ENCODE measurements at places on chromosomes 2 and 18.

GRCh38 chr2:47009253-47009767 lies 93.7 kb upstream of the MCFD2 start:
- DNase-seq = no peak

DNA sequence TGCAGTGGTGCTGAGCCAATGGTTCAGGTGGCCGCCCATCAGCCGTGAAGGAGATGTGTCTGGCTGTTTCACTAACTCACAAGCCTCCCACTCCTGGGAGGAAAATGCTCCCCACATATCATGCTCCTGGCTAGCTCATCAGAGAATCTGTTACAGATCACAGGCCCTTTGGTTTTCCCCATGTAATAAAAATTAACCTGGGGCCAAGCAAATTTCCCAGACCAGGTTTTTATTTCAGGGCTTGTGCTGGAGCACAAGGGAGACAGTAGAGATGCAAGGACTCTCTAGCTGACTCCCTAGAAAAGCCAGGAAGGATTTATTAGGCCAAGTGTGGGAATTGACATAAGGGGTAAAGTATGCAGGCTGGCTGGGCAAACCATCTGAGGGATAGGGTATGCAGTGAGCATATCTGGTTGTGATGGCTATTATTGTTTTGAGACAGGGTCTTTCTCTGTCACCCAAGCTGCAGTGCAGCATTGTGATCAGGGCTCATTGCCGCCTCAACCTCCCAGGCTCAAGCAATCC lies 40.6 kb upstream of the CCBE1 start:
- DNase-seq = no peak

GRCh38 chr2:216671791-216672343 lies 23.5 kb downstream of the IGFBP5 start:
- DNase-seq = no peak

GRCh38 chr2:139411236-139411635 lies 631.0 kb upstream of the NXPH2 start:
- DNase-seq = no peak

- DNase-seq = no peak
Measured at GRCh38 chr2:70103531-70104061, 16.3 kb downstream of the PCBP1 start.

GRCh38 chr2:128533101-128533500 lies 214.4 kb upstream of the HS6ST1 start:
- no peak for DNase-seq

DNA sequence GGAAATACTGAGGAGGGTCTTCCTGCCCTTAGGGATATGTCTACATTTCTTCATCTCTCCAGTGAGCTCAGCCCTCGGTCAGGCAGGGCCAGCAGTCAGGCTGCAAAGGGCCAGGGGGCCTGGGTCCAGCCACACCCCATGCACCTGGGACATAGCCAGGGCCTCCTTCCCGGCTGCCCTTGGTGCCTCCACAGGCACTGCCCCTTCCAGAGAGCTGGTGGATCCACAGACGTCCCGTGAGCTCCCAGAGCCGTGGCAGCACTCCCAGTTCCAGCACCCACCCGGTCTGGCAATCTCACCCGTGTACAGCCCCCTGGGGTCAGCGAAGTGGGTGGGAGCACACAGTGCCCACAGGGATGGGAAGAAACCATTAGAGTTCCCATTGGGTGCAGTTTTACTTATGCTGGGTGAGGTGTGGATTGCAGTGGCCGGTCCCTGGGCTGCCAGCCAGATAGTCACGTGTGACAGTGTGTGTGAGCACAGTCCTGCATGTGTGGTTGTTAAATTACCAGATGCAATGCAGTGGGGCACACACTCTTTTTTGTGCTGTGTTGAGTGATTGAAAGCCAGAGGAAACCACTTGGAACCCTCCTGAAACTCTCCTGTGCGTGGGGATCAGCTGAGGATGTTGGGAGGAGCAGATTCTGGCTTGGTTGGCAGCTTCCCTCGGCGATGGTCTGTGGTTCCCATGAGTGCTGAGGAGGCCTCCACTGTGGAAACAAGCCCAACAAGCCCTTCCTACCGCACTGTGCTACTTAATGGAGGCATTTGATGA lies 131.0 kb downstream of the SNTG2 start:
- DNase-seq = no peak

DNA sequence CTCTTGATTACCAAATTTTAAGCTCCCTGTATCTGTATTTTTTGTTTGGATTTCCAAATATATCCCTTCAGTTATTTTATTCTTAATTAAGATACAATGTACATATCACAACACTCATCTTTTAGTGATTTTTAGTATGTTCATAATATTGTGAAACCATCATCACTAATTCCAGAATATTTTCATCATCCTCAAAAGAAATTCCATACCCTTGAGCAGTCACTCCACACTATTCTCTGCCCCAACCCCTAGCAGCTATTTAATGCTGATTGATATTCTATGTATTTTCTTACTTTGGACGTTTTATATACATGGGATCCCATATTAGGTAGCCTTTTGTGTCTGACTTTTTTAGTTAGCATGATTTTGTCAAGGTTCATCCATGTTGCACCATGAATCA lies 127.4 kb upstream of the SLC8A1 start:
- DNase-seq = no peak

DNA sequence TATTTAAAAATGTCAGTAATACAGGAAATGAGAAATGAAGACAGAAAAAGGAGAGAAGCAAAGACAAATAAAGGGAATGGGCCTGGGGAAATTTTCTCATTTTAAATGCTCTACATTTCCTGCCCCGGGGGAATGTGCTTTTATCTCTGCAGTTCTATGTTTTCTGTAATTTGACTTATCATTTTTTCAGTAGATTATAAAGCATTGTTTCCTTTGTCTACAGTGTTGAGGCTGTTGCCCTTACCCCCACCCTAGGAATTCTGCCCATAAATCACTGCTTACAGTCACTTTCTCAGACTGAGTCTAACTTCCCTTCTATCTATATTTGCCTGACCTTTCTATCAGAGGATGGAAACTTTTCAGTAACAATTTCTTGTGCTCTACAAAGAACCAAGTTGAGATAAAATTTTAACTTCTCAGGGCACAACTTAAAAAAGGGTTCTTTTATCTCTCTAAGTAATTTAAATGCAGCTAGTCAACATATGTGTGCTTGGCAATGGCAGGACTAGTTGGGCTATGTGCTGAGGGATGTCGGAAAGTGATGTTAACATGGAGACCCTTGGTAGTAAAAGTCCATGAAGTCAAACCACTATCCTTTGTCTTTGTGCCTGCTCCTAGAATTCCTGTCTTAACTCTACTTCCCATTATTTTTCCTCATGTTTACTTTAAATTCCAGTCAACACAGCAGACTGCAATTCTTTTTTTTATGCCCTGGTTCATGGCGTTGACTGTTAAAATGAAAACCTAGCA lies 146.5 kb upstream of the MMADHC start:
- DNase-seq = no peak

DNA sequence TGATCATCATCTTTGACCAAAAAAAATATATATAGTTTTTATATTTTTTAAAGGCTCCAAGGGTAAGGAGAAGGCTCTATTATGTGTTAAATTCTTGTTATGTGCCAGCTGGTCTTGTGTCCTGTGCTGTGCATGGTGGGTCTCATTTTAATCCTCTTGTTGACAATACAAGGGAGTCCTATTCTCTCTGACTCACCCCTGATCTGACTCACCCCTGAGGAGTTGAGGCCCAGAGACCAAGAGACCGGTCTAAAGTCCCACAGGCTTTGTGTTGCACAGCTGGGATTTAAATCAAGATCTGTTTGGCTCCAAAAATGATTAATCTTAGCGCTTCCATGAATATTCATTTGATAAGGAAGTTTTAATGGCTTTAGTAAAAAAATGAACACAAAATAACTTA lies 25.7 kb downstream of the MC2R start:
- no peak for DNase-seq

DNA sequence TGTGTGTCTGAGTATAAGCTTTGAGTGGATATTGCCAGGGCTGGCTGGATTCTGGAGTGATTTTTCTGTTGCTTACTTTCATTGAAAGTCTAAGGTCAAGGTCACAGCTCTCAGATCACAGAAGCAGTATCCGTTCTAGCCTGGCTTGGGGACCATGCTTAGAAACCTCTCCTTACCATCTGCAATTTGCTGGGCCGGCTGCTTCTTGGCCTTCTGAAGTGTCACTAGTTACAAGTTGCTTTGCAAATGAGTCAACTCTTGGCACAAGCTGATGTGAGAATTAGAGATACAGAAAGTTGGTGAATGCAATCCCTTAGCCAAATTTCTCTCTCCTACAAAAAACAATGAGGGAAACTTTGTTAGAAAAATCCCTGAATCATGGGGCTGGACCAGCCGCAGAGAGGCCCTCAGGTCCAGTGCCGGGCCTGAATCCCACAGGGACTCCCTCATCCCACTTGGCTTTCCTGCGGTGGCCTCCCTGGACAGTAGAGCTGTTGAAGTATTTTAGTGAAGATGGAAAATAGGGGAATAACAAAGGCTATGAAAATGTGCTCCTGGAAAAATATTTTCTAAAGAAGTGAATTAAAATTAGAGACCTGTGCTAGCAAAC lies 92.7 kb upstream of the CNGA3 start:
- no peak for DNase-seq

DNA sequence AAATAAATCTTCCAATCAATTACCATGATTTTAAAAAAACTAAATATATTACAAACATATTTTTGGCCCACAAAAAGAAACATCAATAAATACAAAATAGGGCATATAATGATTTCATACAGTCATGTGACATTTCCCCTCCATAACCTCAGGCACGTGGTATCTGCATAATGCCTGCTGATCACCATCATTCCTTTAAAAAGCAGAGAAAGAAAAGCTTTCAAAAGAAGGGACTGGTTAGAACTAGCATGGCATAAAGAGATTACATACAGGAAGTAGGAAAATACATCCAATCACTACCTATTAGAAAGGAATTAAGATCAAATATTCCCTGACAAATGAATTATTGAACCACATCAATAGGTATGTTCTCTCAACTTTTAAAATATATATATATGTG lies 83.5 kb downstream of the INO80D start:
- no peak for DNase-seq

- no peak for DNase-seq
Measured at GRCh38 chr2:66587216-66587615, 152.3 kb downstream of the MEIS1 start.

GRCh38 chr2:233355916-233356315 lies 1.6 kb downstream of the DGKD start:
- no peak for DNase-seq

DNA sequence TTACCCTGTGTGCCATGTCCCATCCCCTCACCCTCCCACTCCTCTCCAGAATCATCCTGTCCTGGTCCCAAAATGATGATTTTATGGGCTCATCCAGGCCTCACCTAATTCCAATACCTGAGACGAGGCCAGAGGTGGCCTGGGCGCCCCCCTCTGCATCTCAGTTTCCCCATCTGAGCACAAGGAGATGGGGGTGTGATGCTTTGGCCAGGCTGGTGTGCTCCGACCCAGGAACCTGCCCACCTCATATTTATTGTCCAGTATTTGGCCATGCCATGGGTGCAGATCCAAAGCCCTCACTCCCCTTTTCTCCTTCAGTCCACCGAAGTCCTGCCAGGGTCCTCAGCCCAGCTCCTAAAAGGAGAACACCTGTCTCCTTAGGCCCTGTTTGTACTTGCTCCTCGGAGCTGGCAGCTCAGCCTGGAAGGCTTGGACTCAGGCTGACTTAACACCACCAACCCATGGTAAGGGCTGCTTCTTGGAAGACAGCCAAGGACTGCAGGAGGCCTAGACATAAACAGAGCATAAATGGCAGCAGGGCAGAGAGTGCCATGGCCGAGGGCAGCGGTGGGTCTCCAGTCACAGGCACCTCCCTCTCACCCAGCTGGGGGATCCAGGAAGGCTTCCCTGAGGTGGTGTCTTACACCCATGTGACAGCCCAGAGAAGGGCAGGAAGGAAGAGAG lies 3.6 kb downstream of the TEX51 start:
- no peak for DNase-seq

GRCh38 chr2:62374301-62375112 lies 131.5 kb downstream of the TMEM17 start:
- no peak for DNase-seq

DNA sequence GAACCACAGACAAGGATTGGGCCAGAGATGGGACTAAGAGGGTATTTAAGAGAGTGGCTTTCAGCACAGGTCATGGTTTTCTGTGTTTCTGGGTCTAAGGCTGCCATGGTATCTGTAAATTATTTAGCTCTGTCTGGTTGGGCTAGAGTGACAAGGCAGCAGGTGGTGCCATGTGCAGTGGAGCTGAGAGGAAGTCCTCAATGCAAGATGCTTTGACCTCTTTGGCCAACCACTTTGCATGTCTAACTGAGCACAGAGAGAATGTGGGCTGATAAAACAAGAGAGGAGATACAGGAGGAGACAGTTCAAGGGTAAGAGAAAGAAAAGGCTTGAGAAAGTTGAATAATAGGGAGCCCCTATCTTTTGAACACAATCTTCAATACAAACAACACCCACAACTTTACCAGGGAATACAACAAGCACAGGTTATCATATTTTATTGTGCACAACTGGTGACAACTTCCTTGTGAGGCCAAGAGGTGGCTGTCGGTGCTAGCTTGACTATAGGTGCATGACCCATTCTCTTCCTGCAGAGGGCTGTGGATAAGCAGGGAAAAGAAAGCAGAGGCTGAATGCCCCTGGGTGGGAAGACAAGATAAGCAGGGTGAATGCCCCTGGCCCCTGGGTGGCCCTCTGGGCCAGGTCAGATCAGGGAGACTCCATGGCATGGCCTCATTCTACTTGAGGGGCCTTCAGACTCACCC lies 12.3 kb downstream of the FLACC1 start:
- DNase-seq = no peak

- no peak for DNase-seq
Measured at GRCh38 chr18:11274144-11274794, 124.9 kb upstream of the PIEZO2 start.

DNA sequence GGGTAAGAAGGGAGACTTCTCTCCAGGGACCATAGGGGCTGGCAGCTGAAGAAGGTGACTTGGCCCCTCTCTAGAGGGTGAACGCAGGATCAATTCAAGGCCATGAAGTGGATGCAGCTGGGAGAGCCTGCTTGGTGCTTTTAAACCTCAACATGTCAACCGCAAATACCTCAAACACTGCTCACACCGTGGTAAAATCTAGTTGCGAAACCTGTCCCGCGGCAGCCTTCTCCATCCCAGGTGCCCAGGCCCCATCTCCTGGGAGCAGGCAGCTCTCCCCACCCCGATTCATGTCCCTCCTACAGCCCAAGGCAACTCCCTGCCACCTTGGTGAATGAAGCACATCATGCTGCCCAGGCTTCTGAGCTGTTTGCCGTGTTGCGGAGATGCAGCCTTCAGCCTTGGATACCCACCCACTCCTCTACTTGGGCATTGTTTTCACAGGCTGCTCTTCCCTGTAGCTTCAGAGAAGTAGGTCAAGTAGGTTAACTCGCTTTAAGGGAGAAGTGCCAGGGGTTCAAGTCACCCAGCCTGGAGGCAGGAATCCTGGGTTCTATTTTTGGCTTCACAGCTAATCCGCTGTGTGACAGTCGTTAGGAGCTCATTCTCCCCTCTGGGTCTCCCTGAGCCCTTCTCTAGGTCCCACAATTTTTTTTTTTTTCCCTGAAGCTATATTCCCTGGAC lies 6.2 kb upstream of the EFR3B start:
- no peak for DNase-seq

GRCh38 chr2:85319796-85320195 lies 8.0 kb downstream of the TGOLN2 start:
- no peak for DNase-seq

GRCh38 chr2:158699323-158699722 lies 95.8 kb upstream of the DAPL1 start:
- no peak for DNase-seq

- no peak for DNase-seq
Measured at GRCh38 chr2:16107246-16107645, 166.9 kb downstream of the MYCN start.

GRCh38 chr2:145184741-145185651 lies 665.1 kb upstream of the ZEB2 start:
- DNase-seq = no peak

- DNase-seq = no peak
Measured at GRCh38 chr2:74041182-74041581, 56.5 kb downstream of the TET3 start.

All from iPS DF 6.9 (cell line).